ENCODE measurements at places on chromosomes 16 and 17. TPM values are rescaled to one million over a fixed set of nuclear protein-coding genes. Genes with fewer than 3 reads are reported as not detected.

ABCC3 gene
- total RNA-seq = 2.9 TPM

TPSB2 gene
- 301 TPM for total RNA-seq

GRCh38 chr17:79224903-79225302 is 150.3 kb downstream of the ENGASE start:
- peaks cover 11% of the 10 kb centered on the region for H3K27me3 ChIP-seq
- H3K4me3 ChIP-seq = no peak overlapping the region
- no peak overlapping the region for H3K27ac ChIP-seq
- H3K4me1 ChIP-seq = peaks cover 12% of the 10 kb centered on the region
- no peaks in the 10 kb centered on the region for H3K36me3 ChIP-seq

- no peak for DNase-seq
- H3K27me3 ChIP-seq = peaks cover 7% of the 10 kb centered on the region
- peaks cover 47% of the 10 kb centered on the region for H3K4me1 ChIP-seq
- H3K36me3 ChIP-seq = no peaks in the 10 kb centered on the region
These were observed 752 bp downstream of the TBC1D24 start for GRCh38 chr16:2475413-2476344.

DNA sequence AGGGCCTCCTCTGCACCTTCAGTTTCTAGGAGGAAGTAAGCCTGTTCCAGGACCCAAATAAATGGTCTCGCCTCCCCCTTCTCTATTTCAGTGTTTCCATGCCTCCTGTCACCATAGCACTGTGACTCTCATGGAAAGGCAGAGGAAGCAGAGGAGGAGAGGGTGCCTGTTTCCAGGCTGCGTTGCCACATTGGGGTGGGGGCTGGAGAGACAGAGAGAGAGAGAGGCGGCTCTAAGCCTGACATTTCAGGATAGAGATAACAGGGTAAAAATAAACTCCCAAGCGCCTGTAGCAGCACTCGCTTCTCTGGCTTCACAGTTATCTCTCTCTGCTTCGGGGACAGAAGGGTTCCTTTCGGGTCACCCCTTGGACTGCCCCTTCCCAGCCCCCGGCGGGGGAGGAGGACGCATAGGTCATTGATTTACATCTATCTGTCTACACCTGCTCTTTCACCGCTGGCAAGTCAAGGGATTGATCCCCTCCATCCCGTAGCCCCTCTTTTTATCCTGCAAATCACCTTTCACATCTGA is 71.2 kb upstream of the MRTFB start:
- no peak overlapping the region for H3K4me3 ChIP-seq
- peaks cover 32% of the 10 kb centered on the region for H3K4me1 ChIP-seq
- H3K36me3 ChIP-seq = no peaks in the 10 kb centered on the region
- no peak for DNase-seq

DNA sequence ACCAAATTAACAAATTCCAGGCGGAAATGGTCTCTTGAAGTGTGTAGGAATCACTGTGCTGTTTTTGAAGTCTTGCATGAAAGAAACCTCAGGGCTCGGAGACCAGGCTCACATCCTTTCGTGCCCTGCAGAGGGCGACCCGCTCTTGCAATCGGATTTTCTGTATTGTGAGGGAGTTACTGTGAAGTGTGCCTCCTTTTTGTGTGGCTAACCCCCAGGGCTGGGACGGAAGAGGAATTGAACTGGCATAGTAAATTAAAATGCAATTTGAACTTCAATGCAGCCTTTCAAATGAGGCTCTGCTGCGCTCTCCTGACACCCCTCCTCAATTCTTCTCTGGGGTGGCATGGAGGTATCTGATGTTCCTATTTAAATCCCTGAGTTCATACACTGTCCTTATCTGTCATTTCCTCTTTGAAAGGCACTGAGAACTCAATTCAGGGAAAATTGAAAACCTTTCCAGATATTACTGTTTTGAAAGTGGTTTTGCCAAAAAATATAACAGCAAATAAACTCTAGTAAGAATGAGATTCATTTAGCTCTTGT is 51.5 kb upstream of the MGAT5B start:
- no peak for DNase-seq
- no peaks in the 10 kb centered on the region for H3K27me3 ChIP-seq
- no peak overlapping the region for H3K4me3 ChIP-seq
- no peaks in the 10 kb centered on the region for H3K36me3 ChIP-seq
- H3K27ac ChIP-seq = no peak overlapping the region

- peaks cover 35% of the 10 kb centered on the region for H3K36me3 ChIP-seq
- peak overlapping the region; percentile 77 for H3K4me3 ChIP-seq
- H3K27me3 ChIP-seq = no peaks in the 10 kb centered on the region
- H3K4me1 ChIP-seq = peaks cover 11% of the 10 kb centered on the region
- DNase-seq = no peak
- H3K27ac ChIP-seq = peak overlapping the region; percentile 79
These were observed 661 bp downstream of the RFWD3 start for GRCh38 chr16:74666010-74666421.

- H3K27me3 ChIP-seq = no peaks in the 10 kb centered on the region
- no peak for DNase-seq
- H3K4me3 ChIP-seq = no peak overlapping the region
- peaks cover 91% of the 10 kb centered on the region for H3K36me3 ChIP-seq
These were observed 57.8 kb downstream of the NEUROD2 start for GRCh38 chr17:39549747-39550573.

All from esophagus muscularis mucosa (tissue), 4 donors.